ENCODE measurements at places on chromosomes 11 and 22.

GRCh38 chr11:45147017-45147728, 734 bp downstream of the PRDM11 start:
- peak; percentile 96 for DNase-seq

GRCh38 chr11:41282395-41282794, 177.1 kb downstream of the LRRC4C start:
- no peak for DNase-seq

DNA sequence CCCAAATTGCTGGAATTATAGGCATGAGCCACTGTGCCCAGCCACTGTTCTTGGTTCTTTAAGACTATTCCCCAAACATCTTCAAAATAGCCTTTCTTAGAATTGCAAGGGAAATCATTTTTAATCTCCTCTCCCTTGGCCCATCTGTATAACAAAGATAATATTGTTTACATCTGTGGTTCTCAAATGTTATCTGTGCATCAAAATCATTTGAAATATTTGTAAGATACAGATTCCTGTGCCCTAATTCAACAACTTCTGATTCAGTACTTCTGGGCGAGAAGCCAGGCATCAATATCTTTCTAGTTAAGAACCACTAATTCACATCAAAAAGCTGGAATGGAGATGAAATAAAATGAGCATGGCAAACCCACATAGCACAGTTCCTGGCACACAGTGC, 83.0 kb downstream of the TMPRSS5 start:
- DNase-seq = no peak

- no peak for DNase-seq
These were observed 56.2 kb upstream of the CSNK2A3 start for GRCh38 chr11:11409224-11409623.

GRCh38 chr11:101718402-101718801, 134.6 kb upstream of the TRPC6 start:
- DNase-seq = peak; percentile 1

DNA sequence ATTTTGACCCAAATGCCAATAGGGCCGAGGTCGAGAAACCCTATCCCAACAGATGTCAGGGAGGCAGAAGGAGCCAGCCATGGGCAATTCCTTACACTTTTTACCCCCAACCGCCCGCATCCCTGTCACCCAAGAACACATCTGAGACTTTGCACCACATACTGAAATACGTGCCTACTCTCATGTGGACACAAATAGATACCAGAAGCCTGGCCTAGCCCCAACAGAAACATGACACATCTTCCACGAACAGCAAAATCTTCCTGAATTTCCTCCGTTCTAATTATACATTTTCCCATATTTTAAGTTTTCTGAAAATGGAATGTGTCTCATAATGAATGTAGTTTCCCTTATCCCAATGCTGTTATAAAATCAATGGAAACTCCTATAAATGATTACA, 64.7 kb downstream of the SLC1A2 start:
- DNase-seq = no peak

GRCh38 chr22:30777587-30777986, 82.9 kb downstream of the OSBP2 start:
- no peak for DNase-seq
